ENCODE measurements at places on chromosomes 1 and 21.

DNA sequence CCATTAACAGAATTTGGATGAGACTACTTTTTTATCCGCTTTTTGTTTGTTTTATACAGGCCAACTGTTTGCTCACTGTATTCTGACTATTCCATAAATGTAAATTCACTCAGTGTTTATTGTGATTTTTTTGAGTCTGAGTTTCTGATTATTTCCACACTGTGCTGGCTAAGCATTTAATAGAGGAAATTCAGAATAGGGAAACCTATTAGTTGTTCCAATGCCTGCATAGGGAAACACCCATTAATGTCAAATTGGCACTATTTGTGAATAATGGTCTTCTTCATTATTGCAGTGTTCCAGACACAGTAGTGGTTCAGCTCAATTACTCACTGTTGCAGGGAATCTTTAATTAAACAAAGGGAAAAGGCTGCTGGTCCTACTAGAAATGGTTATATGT, 174.7 kb upstream of the SGIP1 start:
- DNase-seq = no peak

GRCh38 chr1:56533197-56533596, 46.2 kb downstream of the PLPP3 start:
- no peak for DNase-seq

- no peak for DNase-seq
These were observed 250.8 kb downstream of the KCNJ6 start for GRCh38 chr21:37665230-37666024.

DNA sequence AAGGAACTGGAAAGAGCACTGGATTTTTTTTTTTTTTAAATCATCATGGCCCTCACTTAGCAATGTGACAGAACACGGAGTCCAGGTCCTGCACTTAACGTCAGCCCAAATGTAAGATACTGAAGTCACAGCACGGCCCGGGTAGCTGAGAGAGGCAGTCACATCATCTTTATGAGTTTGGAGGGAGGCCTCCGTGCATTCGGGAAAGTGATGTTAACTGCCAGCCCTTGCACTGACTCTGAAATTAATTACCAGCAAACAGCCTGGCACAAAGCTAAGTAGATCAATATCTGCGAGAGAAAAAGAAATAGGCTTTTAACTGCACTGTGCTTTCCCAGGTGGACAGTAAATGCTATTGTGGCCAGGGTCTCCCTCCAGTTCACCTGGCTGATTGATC, 109.5 kb upstream of the ADAR start:
- DNase-seq = no peak

DNA sequence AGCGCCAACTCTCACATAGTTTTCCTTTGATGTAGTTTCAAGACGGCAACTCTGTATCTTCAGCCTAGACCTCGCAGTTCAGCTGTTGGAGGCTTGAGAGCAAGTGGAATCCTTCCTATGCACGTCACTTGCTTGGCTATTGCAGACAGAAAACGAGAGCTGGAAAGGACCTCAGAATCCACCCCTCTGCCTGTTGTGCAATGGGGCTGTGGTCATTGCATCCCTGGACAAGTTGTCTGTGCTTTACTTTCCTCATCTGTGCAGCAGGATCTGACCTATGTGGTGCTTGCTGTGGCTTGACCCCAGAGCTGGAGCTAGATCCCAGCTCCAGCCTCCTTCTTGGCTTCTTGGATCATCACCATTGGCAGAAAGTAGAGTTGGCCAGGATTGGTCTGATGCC, 50.0 kb upstream of the IGSF21 start:
- DNase-seq = no peak

DNA sequence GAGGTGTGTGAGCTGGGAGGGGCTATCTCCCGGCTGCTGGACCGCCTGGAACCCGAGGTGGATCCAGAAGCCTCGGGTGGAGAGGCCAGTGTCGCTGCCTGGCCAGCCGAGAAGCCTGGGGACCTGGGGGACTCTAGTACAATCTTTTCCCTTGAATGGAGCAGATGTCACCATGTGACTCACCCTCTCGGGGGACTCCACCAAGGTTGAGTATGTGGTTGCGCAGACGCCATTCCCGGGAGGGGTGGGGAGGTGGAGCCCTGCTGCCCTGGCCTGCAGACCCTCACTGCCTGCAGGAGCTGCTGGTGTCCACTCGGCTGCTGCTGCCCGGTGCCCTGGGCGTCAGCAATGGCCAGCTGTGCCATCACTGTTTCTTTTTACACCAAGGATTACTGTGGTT, 40.3 kb downstream of the TP73 start:
- no peak for DNase-seq

DNA sequence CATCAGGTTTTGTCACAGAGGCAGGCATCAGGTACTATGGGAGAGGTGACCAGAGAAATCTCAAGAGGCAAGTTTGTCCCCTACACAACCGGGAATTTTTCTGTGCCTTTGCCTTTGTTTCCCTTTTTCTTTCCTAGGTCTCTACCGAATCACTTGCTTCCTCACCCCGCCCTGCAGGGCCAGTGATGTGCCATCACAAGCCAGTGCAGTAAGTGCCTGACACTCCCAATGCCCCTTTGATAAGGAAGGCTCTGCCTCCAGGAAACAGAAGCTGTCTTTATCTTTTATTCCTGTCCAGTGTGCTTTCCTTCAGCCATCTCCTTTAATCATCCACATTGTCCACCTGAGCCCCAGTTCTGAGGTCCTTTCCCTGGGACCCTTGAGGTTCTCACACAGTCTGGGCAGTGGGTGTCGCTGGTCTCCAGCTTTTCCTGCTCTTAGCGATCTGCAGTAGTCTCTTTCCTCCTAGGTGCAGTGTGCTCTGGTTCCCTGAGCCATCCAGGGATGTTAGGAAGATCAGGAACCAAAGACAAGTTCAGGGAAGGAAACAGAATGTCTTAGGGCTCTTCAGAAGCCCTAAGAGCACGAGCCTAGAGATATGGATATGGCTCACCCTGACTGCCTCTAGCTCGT, 36.6 kb downstream of the GJA5 start:
- DNase-seq = no peak

DNA sequence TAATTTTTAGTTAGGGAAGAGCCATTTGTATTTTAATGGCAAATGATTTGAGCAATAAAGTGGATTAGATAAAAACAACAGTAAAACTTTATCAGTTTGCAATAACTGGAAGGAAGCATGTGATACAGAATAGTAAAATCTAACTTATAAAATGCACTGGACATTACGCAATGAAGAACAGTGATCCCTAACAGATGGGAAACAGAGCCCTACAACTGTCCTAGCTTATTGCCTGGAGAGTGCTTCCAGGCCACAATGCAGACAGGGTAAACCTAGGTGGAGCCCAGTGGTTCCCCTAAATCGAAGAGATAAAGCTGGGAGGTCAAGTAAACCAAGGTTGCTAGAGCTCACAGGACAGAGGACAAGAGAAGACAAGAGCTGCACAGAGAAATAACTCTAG, 7.0 kb downstream of the OMA1 start:
- no peak for DNase-seq

- no peak for DNase-seq
These were observed 5.0 kb downstream of the PFKL start for GRCh38 chr21:44304877-44305293.

GRCh38 chr1:15799004-15799867, 8.2 kb downstream of the UQCRHL start:
- no peak for DNase-seq

GRCh38 chr1:5813480-5813879, 178.7 kb downstream of the NPHP4 start:
- DNase-seq = no peak

GRCh38 chr1:26119892-26120608, 8.4 kb downstream of the PDIK1L start:
- no peak for DNase-seq

DNA sequence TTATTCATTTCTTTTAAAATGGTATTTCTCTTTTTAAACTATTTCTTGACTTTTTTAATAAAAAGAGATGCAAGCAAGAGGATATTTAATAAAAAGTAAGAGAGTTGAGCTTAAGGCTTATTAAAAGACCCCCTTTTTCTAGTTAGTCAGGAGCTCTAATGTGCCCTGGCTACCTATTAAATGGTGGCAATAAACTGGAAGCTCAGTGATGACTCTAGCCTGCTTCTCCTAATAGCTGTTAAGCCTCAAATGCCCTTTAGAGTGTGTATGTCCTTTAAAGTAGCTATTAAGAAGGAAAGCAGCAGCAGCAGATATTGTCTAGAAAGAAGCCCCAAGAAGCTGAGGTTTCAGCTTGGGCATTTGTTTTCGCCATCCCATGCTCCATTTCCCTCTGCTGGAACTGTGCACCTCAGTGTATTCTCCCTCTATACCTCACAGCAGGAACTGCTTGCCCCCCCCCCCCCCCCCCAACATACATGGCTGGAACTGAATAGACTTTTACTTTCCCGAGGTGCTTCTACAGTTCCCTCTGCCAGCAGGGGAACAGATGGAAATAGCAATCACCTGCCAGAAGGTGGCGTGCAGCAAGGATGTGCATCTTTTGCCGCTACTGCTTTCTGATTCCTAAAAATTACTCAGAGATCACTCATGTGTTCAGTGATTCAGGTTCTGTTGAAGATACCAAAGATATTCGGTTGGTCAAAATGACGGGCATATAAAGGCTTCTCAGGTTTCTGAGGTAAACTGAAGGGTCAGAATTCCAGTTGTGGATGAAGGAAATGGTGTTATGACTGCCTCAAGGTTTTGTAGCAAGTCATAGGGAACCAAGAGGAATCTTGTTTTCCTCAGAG, 2.5 kb downstream of the RGS4 start:
- no peak for DNase-seq

GRCh38 chr1:70033266-70033873, 172.0 kb downstream of the LRRC40 start:
- DNase-seq = no peak

DNA sequence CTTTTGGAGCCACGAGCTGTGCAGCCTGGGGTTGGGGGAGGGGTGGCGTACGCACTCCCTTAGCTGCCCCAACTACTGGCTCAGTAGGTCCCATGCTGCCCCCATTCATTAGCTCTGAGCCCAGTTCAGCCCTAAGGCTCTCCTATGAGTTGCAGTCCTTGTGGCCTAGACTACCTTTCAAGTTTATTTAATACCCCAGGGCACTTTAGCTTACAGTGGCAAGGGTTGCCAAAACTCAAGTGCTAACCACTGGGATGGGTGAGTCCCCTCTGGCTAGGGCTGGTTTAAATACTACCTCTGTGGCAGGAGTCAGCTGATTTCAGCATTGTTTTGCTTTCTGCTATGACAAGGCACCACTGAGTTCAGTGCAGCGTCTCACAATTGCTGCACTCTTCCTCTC, 118.2 kb downstream of the ODF2L start:
- no peak for DNase-seq

DNA sequence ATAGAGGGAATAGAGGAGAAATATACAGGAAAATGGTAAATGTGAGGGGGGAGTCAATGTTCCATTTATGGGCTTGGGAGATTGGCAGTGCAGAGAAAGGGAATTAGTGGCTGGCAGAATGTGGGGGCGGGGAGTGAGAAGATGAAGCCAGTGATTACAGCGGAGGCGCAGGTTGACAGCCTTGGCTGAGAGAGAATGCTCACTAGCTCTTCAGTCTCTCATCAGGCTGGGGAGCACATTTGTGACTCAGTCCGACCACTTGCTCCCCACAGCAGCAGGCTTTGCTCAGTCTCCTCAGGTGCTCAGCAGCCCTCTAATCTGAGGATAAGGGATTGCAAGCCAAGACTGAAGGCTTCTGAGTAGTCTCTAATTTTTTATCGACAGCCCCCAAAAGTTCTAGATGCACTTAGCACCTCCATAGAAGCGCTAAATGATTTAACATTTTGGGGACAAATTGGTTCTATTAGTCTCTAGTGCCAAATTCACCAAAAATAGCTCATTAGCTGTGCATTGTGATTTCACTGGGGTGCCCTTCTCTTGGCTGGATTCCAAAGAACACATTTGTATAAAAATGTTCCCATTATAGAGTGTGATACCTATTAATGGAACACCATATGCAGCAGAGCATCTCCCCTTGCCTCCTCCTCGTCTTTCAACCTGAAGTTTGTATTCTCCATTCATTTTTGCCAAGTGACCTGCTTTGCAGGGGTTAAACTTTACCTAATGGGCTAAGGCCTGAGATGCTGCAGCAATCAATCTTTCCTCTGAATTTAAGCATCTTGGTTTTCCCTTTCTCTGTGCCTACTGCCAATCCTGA, 191.8 kb downstream of the ZNF326 start:
- no peak for DNase-seq

DNA sequence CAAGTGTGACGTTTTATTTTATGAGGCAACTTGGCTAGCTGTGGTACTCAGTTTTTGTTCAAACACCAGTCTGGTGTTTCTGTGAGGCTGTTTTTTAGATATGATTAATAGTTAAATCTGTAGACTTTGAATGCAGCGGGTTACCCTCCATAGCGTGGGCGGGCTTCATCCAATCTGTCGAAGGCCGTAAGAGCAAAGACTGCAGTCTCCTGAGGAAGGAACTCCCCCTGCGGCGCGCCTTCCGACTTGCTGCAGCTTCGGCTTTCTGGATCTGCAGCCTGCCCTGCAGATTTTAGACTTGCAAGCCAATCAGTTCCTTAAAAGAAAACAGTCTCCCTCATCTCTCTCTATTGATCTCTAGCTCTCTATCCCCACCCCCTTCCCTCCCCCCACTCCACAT, 4.2 kb upstream of the ZNF496 start:
- DNase-seq = no peak

Measured in activated CD8-positive, alpha-beta memory T cell treated with anti-CD3 and anti-CD28 coated beads for 24 hours (primary cell).